ENCODE measurements at places on chromosomes 5 and 9. TPM values are rescaled to one million over a fixed set of nuclear protein-coding genes. Genes with fewer than 3 reads are reported as not detected.

Gene NUTM2G
- total RNA-seq: not detected

Gene FGFR4
- 9.3 TPM for total RNA-seq

Gene GKAP1
- 4.0 TPM for total RNA-seq

Gene PCDHGA7
- 6.1 TPM for total RNA-seq

Gene PHYHD1
- total RNA-seq: not detected

Gene DMRTA1
- 11.7 TPM for total RNA-seq

Gene SAPCD2
- 26.8 TPM for total RNA-seq

Gene LCN9
- not detected for total RNA-seq

Gene ZNF366
- total RNA-seq: not detected

Gene LRSAM1
- total RNA-seq: 15.0 TPM

Gene ZFP37
- total RNA-seq: 2.0 TPM

Gene CENPH
- total RNA-seq: 79.0 TPM

Gene IGFBPL1
- total RNA-seq: not detected

Gene BAAT
- total RNA-seq: 0.08 TPM

Gene ZBED3
- 6.7 TPM for total RNA-seq

Gene C5orf46
- not detected for total RNA-seq

Gene DDX4
- not detected for total RNA-seq

Gene PAPPA
- total RNA-seq: 0.30 TPM

Gene TAS2R1
- total RNA-seq: not detected

Gene LEAP2
- 0.11 TPM for total RNA-seq

Gene SARDH
- total RNA-seq: 0.08 TPM

Gene ANGPTL2
- 10.1 TPM for total RNA-seq

Gene COL15A1
- total RNA-seq: 1.1 TPM

Measured in A375 (cell line).